Fibroblast of pulmonary artery (primary cell): ENCODE measurements at places on chromosomes 2 and 18.

GRCh38 chr18:21955757-21956652 is 213.4 kb upstream of the GATA6 start:
- DNase-seq = peak; percentile 79

DNA sequence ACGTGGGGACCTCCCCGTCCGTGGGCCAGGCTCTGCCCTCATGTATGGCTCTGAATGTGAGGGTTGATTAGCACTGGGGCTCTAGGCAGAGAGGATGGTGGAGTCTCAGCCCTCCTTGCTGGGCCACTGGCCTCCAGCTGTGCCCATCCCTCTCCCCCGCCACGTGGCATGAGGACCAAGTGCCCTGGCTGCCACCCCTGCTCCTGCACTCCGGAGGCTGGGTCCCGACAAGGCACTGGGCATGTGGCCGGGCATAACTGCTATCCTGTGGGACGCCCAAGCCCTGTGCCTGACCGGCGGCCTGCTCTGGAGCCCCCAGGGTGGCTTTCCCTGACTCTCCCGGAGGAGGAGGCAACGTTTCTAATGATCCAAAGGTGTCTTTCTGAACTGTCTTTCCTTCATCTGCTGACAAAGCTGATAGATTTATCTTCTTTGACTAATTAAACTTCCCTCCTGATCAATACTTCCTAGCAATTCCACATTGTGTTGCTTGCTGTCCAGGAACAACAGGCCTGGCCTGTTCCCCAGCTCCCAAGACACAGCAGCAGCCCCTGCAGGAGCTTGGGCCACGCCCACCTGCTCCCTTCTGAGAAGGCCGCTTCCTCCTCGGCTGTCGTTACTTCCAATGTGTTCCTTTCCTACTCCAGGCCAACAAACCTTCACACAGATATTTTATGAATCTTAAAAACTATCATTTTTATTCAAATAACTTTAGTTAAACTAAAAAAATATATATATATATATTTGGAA is 132.0 kb downstream of the SNTG2 start:
- no peak for DNase-seq

DNA sequence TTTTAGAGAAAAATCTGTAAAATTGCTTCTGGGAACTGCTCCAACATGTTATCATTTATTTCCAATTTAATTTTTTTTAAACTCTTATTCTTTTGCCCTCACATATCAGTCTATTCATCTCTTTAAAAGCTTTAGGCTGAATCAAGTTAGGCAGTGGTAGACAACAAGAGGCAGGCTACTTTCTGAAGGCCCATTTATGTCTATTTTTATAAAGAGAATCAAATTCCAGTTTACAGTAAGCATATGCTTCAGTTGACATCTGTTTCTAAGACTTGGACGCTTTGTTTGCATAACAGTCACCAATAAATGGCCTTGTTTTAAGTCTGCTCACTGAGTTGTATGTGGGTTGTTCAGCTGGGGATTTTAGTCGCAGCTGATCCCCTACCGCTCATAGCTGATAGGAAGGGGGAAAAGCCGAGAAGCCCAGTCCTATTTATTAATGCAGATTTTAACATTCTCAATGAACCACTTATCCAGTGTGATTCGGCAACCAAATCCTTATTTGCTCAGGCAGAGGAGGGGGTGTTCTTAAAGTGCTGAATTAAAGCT is 260.4 kb upstream of the SIX3 start:
- no peak for DNase-seq

- DNase-seq = no peak
Observed at GRCh38 chr2:228180181-228181097, 1.0 kb downstream of the SPHKAP start.

- DNase-seq = peak; percentile 51
Observed at GRCh38 chr2:12416600-12416999, 300.1 kb upstream of the TRIB2 start.

DNA sequence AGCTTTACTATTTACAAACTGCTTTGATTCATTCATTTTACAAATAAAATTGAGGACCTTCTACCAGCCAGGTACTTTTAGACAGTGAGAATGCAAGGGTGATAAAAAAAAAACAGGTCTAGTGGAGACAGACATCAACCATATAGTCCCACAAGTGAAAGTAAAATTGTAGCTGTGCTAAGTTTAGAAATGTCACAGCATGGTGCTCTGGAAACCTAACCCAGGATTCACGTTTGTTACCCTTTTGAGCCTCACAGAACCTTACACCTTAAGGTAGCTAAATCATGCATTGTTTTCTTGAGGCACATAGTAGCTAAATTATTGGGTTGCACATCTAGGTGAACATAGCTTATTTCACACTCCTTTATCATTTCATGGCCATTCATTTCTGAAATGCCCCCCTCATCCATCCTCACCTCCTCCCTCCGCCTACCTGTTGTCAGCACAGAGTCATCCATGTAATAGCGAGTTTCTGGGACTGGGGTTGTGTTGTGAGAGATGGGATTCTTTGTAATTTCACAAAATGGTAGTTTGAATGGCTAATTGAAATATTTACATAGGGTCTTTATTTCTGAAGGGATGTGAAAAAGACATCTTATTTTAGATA is 7.1 kb downstream of the MTA3 start:
- no peak for DNase-seq

DNA sequence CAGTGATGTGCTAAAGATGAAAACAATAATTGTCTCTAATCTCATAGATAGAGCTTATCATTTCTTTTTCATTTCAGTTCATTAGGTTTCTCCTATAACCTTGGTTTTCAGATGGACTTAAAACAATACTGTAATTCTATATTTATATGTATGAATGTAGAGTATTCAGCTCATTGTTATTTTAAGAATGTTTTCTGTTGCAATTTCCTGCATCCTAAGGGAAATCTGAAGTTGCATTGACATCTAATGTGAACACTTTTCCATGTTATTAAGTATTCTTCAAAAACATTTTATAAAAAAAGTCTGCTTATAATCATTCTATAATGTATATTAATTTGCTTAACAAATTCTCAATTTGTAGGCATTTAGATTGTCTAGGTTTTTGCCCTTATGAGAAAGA is 288.9 kb downstream of the XIRP2 start:
- peak; percentile 70 for DNase-seq

GRCh38 chr2:160110674-160111239 is 48.3 kb upstream of the PLA2R1 start:
- no peak for DNase-seq

DNA sequence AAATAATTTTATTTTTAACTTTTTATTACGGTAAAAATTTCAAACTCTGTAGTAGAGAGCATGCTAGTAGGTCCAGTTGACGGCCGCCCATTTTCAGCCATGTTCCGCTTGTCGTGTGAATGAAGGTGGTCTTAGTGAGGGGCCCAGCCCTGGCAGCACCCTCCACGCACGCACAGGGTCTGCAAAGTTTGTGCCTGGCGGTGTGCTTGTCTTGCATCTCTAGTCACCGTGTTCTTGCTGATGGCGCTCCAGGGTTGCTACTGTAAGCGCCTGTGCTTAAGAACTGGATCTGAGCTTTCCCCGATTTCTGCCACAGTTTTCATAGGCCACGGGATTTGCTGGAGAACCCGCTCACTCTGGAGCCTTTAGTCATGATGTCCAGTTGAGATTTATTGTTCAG is 28.9 kb downstream of the LDLRAD4 start:
- DNase-seq = no peak

DNA sequence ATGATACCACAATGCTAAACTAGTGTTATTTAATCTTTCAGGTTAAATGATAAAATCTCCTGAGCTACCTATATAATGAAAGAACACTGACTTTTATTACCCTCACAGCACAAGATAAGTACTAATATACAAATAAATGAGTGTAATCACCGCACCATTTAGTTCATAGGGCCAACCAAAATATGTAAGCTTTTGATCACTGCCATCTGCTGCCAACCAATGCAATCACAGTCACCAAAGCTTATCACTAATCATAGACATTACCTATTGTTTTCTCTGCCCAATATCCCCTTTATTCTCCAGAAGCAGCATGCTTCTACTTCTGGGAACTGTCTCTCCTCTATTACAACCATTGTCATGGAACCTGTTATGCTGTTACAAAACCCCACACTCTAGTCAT is 151.6 kb upstream of the LRATD1 start:
- no peak for DNase-seq

GRCh38 chr2:241540771-241541561 is 17.6 kb upstream of the BOK start:
- DNase-seq = peak; percentile 61

- DNase-seq = no peak
Observed at GRCh38 chr2:192413812-192414681, 219.3 kb upstream of the TMEFF2 start.

- DNase-seq = no peak
Observed at GRCh38 chr2:235977445-235977844, 190.7 kb downstream of the GBX2 start.

DNA sequence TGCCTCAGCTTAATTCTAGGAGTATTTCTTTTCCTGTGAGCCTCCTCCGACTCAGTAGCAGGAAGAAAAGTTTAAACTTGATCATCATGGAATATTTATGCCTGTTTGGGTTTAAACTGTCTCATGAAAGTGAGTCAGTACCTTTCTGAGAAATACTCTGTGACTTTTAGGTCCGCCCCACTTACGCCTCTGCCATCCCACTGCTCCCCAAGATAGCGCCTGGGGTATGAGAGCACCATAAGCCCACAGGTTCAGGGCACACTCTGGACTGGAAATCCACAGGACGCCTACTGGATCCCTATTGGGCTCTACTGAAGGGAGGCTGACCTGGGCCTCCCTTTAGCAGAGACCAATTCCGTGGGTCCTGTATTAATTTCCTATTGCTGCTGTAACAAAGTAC is 175.8 kb upstream of the CDH20 start:
- no peak for DNase-seq

DNA sequence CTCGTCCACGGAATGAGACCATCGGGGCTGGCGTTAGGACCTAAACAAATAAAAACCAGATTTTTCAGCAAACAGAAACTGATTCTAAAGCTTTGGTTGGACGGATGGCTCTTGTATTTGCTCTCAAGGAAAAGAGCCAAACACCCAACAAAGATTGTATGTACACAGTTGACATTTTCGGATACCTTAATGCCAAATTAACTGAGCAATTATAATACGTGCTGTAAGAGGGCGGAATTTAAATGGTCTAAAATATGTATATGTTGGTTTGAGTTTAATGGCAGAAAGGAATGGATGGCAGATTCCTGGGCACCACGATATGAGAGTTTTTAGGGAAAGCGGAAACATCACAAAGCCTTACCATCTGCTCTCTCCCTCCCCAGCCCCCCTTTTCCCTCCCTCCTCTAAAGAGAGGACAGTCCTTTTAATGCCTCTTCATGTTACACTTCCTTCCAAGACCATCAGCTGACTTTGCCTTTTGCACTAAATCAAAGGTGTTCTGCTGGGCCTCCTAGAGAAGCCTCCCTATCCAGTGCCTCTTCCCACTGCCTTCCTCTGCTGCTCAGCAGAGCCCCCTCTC is 33.3 kb downstream of the STAT1 start:
- no peak for DNase-seq

DNA sequence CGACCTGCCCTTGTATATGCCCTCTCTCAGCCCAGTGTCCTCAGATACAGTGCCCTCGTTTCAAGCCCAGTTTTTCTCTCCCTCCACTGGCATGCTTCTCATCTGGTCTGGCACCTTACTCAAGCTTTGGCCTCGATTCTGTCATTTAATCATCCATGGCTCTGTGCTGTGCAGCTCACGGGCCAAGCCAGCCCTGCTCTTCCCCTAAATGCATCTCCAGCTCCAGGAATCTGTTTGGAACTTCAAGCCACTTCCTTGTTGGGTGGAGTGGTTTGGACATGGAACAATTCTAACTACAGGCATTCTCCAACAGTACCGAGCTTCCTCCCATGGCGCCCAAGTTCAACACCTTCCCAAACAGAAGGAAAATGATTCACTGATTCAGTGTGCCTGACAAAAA is 76.7 kb upstream of the ZNF397 start:
- no peak for DNase-seq

- peak; percentile 76 for DNase-seq
Observed at GRCh38 chr2:207467716-207468347, 61.9 kb upstream of the CREB1 start.

GRCh38 chr2:15040429-15041084 is 408.0 kb downstream of the LRATD1 start:
- no peak for DNase-seq

DNA sequence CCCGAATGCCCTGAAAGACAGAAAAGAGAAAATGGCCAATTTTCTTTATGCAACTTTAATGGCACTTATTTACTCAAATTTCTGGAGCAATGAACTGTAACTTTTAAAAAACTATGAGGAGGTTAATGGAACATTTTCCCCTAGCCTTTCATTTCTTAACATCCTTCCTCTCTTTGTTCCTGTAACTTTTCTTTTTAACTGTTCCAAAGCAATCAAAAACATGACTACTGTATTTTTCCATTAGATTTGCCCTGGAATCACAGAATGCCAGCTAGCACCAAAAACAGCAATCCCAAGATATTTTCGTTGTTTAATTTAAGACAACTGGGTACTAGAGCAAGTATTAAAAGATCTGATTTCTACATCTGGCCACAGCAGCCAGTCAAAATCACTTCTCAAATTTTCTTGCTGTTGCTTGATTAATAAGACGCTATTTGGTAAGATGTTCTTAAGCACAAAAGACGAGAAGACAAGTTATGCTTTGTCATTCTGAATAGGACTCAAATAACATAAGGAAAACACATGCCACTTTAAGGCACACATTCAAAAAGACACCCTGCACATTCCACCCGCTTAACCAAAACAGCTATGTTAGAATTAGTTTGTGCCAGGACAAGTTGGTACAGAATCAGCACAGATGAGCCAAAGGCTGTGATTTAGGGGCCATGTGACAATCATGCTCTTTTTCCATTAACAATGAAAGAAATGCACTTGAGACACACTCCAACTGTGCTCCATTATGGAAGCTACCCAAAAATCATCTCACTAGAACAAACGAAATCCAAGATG is 3.6 kb downstream of the STARD7 start:
- DNase-seq = peak; percentile 26

DNA sequence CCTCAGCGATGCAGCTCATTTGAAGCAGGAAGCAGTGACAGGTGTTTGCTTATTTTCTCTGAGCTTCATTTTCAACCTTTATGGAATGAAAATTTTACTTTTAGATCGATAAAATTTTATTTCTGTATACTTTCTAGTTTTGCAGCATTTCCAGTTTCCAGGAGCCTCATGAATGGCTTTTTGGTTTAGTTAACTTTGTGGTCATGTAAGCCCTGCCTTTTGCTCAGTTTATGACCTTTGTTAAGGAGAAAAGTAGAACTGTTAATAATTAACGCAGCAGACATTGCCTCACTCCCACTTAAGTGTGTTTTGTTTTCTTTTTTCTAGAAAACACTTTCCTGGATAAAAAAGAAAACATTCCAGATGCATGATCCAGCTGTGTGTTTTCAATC is 4.4 kb upstream of the FARP2 start:
- DNase-seq = no peak

- no peak for DNase-seq
Observed at GRCh38 chr2:46421361-46421760, 58.0 kb upstream of the TMEM247 start.

- no peak for DNase-seq
Observed at GRCh38 chr2:150557020-150557600, 69.6 kb upstream of the RND3 start.

DNA sequence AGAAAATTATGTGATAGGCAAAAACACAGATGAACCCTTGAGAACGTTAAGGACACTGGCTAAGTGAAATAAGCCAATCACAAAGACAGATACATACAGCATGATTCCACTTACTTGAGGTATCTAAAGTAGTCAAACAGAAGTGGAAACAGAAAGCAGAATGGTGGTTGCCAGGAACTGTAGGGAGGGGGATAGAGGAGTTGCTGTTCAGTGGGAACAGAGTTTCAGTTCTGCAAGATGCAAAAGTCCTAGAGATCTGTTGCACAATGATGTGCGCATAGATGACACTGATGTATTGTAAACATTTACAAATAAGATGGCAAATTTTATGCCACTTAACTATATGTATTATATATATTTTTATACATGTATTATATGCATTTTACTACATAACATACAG is 59.7 kb downstream of the POLE4 start:
- DNase-seq = no peak
